ENCODE measurements at places on chromosomes 16 and 17.
A peak's percentile ranks its signal among the peaks of the same experiment; 100 is the strongest.

DNA sequence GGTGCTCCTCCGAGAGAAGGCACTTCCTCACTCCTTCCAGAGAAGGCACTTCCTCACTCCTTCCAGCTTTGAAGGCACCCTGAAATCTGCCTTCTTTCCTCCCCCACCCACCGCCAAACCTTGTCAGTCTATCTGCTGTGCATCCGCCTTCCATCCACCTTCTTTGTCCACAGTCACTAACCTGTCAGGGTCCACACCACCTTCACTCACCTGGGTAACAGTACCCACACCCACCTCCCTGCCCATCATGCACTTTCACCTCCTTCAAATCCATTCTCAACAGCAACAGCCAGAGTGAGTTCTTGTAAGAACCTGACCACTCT lies 5.2 kb downstream of the CCDC102A start:
- no peak for DNase-seq

DNA sequence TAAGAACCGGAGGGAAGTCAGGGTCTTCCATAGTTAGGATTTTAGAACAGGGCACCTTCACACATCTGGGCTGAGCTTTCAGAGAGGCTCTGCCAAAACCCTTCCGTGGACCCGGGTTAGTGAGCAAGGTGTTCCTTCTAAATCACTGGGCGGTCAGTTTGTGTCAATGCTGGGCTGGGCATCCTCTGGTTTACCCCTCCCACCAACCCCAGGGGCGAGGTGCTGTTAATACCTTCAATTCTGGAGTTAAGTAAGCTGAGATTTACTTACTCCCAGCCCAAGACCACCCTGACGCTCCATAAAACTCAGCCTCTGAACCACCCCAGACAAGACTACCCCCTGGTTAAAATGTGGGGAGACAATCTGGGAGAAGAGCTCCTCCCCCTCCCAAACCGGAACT lies 1.0 kb downstream of the TMEM92 start:
- DNase-seq = no peak

- peak; percentile 32 for DNase-seq
Measured at GRCh38 chr17:49576088-49576916, 631 bp downstream of the NXPH3 start.

- DNase-seq = no peak
Measured at GRCh38 chr16:30350134-30350871, 4.8 kb downstream of the CD2BP2 start.

DNA sequence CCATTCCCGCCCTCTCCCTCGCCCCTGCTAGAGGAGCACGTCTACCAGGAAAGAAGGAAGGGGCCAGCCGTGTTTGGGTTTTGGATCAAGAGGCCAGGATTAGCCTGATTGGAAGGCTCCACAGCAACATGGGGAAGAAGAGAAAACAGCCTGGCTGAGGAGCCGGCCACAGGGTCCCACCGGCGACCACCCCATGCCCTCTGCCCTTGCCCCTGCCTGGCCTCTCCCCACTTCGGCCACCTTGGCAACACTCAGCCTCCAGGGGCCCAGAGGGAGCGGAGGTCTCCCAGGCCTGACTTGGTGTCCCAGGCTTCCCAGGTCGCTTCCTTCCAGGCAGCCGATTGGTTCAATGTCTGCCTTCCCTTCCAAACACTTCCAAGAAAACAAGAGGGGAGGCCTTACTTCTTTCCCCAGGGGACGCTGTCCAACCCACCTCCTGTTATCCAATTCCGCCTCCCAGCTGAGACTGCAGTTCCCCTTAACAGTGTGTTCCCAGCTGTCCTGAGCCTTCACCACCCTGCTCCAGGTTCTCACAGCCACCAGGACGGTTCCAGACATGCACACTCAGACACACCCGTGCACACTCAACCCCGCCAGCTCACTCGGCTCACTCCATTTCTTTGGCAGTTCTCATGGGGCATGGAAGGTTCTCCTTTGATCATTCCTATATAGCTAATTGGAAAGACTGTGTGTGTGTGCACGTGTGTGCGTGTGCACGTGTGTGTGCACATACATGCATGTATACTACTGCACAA lies 65.4 kb downstream of the RBFOX3 start:
- no peak for DNase-seq

DNA sequence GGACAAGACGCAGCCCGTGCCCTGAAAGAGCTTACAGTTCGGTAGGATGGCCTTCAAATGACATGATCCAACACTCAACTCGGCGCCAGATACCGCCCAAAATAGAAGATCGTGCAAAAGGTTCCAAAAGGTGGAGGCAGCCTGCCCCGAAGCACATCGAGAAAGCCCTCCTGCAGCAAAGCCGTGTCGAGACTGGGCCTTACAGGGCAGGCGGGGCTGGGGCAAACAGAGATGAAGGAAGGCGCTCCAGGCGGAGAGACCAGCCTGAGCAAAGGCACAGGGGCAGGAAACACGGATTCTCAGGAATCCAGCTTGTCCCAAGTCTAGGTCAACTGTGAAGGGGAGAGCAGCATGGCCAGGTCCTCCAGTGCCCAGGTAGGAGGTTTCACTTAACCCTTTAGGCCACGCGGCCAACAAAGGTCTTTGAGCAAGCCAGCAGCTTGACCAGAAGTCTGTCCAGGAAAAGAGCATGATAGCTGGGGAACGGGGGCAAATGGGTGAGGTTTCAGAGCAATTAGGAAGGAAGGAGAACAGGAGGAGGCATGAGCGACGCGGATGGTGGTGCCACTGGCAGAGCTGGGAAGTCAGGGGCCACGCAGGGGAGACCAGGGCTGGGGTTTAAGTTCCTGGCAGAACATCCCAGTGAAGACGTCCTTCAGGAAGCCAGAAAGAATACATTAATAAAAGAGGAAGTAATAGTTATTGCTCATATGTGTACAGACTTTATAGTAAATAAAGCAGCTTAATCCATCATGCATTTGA lies 21.2 kb upstream of the EIF1 start:
- no peak for DNase-seq

DNA sequence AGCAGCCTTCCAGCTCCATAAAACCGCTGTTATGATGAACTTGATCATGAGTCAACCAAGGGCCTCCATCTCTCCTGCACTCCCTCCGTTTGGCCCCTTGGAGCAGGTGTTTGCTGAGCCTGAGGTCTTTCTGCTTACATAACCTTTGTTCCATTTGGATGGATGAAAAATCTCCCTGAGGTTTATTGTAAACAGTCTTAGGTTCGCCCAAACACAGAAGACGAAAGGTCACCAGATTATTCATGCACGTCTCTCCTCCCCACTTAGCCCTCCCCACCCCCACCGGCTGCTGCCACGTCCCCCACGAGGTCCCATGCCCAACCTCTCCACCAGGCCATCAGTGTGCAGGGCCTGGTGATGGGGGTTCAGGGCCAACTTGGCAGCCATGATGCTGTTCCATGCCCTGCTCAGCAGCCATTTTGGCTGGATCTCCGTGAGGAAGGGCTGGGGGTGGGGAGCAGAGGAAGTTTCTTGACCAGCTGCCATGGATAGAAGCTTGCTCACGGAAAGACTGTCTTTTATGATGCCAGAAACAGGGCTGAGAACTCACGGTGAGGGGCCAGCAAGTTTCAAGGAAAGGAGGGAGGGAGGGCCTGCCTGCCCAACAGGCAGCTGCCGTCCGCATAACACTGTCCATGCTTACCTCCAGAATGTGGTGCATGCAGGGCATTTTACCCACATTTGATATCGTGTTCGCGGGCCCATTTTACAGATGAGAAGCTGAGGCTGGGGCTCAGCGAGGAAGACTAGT lies 47.8 kb upstream of the FOXF1 start:
- peak; percentile 90 for DNase-seq

DNA sequence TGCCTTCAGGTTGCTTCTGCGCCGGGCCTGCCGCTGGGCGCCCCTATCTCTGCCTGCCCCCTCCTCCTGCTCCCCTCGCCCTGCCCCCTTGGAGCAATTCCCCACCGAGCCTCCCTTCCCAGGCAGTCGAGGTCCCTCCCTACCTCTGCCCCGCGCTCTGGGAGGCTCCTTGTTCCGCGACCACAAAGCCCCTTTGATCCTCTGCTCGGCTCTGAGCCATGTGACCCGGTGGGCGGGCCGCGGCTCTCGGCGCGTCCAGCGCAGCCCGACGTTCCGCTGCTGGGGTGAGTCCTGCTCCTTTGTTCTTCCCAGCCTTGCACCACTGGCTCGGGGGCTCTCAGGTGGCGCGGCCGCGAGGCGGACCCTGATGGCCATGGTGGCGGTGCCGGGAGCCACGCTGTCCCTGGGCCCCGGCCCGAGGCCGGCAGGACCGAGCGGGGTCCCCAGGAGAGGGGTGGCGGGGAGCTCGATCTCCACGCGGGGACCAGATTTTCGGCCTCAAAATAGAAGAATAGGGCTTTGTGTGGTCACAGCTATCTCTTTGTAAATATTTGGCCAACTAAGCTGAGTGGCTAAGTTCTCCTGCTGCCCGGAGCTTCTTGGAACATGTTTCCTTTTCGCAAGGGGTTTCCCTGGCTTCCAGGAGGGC lies 310.6 kb downstream of the SEC14L1 start:
- peak; percentile 74 for DNase-seq

DNA sequence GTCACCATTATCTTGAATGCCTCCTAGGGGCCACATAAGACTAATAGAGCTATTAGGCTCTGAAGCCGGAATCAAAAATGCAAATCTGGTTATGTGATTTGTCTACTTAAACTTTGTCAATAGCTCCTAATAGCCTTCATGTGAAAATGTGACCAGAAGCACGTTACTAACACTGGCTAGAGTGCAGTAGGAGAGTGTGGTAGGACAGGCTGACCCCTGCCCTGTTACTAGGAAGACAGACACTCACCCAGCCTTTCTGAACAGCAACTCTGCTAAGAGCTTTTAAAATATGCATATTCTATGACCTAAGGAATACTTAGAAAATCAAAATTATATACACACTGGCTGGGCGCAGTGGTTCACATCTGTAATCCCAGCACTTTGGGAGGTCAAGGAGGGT lies 26.3 kb downstream of the CENPV start:
- no peak for DNase-seq

- DNase-seq = no peak
Measured at GRCh38 chr16:65950211-65950610, 416.3 kb upstream of the CDH5 start.

DNA sequence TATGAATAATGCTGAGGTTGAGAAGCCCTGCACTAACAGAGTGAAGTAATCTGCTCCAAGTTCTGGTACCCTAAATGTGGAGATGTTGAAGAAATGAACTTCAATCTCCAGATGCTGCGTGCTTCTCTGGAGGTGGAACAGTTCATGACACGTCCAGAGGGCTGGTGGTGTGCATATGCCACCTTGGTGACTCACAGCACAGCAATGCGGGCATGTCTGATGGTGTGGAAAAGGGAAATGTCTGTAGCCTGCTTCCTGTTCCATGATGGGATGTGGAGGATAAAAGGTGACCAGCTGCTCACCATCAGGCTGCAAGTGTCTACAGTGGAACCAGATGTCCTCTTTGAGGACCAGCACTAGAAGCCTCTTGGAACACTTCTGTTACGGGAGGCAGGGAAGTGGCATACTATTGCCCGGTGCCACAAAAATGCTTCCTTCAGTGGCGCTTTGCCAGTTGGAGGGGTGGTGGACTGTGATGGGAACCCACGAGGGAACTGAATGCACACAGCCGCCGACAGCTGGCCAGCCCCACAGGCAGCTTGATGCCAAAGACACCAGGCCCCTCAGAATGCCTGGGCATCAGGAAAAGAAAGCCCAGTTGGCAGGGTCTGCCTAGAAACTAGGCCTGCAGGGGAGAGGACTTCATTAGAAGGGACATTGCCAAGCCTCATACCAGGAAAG lies 19.9 kb downstream of the SNX11 start:
- peak; percentile 68 for DNase-seq

DNA sequence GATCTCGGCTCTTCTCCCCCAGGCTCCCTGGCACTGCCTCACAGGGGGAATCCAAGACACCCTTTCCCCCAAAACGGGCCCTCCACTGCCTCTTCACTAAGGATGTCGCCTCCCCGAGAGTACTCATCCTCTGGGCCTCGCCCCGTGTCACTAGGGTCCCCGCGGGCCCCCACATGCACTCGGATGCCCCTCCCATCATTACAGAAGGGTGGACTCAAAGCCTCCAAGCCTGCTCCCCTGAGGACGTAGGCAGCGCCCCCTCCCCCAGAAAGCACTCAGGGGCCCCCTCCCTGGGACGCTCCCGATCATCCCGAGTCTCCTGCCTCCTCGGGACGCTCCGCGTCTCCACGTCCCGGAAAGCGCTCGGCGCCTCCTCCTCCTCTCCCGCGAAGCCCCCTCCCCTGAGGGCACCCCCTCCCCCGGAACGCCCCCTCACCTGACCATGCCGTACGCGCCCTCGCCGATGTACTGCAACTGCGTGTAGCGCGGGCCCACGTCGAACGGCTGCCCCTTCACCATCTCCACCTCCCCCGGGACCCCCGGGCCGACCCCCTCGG lies 338 bp downstream of the MAPK3 start:
- no peak for DNase-seq

DNA sequence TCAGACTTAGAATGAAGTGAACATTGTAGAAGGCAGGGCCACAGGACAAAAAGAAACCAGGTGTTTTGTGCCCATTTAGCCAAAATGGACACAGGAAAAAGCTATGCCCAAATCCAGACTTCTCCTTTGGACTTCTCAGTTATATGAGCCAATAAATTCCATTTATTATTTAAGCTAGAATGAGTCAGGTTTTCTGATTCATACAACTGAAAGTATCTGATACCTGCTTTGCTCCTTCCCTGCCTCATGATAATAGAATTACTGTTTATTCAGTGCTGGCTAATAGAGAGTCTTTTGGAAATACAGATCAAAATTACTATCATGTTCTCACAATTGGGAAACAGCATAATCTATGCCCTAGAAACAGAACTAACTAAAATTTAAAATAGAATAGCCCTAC lies 8.7 kb upstream of the CPD start:
- no peak for DNase-seq

DNA sequence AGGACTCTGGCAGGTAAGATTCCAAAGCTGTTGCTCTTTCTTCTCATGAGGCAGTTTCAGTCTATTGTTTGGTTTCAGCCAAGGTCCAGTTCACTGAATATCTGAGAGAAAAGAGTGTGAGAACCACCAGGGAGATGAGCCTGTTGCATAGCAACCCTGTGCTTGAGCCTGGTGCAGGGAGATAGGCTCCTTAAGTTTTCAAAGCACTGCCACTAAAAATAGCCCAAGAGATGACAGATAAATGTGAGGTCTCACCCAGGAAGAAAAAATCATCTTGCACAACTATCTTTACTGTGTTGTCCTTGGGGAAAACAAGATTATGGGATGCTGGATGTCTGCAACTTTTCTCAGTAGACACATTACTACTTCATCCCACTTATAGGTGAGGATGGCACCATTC lies 26.2 kb upstream of the NUDT7 start:
- no peak for DNase-seq
